ENCODE measurements at places on chromosomes 4 and X.

DNA sequence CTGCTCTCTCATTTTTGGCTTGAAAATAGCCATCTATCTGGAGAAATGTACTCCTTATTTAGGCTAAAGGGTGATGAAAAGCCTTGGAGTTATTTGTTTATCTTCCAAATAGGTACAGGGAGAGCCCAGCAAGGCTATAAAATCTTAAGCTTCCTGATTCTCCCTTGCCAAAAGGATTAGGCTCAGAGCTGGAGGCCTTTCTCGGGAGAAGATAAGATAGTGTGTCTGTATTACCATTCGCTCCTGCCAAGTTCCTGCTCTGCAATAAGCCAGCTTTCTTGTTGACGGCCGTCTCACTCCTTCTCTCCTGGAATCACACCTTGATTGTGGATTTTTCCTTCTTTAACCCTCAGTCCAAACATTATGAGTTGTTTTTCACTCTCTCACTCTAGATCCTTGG is 171.8 kb upstream of the TTC29 start:
- DNase-seq = peak; percentile 66

DNA sequence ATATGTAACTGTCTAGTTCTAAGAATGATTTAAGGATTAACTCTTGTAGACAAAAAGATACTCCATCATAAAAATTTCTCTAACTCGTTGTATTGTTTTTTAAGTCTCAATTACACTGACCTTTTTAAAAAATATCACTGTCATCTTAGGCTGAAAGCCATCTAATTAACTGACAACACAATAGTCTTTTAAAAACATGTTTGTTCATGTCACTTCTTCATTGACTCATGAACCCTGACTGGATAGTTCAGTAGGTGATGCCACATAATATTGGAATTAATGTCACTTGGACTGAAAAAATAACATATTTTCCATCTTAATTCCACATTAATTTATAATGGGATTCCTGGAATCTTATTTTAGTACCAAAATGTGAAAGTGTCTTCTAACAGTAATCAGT is 179.3 kb downstream of the ADGRL3 start:
- DNase-seq = no peak

DNA sequence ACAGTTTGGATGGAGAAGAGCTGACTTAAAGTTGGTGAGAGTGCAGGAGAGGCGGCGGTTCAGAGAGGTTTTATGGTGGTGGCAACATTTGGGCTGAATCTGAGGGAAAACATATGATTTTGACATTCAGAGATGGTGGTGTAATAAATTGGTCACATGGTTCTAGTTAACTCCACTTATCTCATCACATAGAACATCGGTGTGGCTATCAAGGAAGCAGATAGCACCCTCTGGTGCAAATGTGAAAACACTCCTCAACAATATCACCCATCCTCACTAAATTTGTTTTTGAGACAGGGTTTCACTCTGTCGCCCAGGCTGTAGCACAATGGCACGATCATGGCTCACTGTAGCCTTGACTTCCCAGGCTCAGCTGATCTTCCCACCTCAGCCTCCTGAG is 28.8 kb downstream of the SUPT20HL2 start:
- no peak for DNase-seq

GRCh38 chr4:88865466-88865865 is 167.8 kb upstream of the NAP1L5 start:
- no peak for DNase-seq

DNA sequence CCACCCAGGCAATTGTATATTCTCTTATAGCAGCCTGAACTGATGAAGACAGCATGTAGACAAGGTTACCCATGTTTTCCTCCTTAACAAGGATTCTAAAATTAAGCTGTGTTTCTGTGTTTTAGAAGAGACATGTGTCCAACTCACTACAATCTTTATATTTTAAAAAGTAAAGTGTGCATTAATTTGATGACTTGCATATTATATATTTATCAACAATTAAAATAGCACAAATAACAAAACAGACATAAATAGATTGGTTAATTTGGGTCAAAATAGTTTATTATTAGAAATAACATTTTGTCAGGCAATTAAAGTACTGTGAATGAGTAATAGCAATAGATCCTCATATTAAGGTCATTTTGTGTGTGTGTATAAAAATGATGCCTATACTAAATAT is 357.1 kb downstream of the PDGFC start:
- no peak for DNase-seq

GRCh38 chr4:129109965-129110824 is 14.2 kb downstream of the C4orf33 start:
- no peak for DNase-seq

DNA sequence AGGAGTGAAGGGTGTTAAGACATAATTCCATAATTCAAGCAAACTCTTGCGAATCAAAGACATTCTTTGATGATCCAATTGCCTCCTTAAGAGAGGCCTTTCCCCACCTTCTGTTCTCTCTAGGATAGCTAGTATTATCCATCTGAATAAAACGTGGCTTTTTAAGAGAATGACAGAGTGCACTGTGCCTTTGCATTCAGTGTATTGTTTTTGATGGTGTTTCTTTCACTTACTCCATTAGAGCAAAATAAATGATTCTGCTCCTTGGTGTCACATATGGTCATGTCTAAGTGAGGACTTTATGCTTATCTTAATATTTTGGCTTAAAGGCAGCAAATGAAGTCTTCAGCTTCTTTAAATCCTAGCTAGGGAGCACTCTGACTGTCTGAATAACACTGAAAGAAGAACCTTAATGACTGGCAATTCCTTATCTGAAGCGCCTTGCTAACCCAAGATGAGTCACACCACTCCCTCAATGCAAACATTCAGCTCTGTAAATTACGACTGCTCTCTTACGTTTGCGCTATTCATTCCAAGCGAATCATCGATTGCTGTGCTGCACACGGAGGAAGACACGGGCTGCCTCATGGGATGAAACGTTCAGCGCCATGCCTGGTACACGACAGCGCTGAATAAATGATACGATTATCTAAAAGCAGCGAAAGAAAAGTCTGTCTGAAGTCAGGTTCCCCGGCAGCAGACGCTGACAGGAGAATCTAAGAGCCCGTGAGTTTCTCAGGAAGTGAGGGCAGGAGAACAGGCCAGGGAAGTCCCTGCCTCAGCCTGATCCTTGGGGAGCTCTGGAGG is 35.1 kb upstream of the GEMIN8 start:
- DNase-seq = peak; percentile 68

GRCh38 chrX:110181459-110182137 is 136.3 kb downstream of the AMMECR1 start:
- no peak for DNase-seq

DNA sequence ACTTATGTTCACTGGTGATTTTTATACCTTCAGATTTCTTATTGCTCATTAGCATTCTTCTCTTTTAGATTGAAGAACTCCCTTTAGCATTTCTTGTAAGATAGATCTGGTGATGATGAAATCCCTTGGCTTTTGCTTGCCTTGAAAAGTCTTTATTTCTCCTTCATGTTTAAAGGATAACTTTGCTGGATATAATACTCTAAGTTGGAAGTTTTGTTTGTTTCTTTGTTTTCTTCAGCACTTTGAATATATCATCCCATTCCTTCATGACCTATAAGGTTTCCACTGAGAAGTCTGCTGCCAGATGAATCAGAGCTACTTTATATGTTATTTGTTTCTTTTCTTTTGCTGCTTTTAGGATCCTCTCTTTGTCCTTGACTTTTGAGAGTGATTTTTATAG is 18.5 kb downstream of the CC2D2A start:
- peak; percentile 14 for DNase-seq

- no peak for DNase-seq
Measured at GRCh38 chr4:22522206-22522605, 6.3 kb upstream of the ADGRA3 start.

- peak; percentile 62 for DNase-seq
Measured at GRCh38 chrX:154546354-154547244, at the start of gene G6PD. TSS of gene G6PD (minus strand) at chrX:154546846. CDS start at chrX:154546155, 691 bp downstream.

GRCh38 chr4:105586638-105587328 is 34.4 kb downstream of the ARHGEF38 start:
- DNase-seq = no peak

DNA sequence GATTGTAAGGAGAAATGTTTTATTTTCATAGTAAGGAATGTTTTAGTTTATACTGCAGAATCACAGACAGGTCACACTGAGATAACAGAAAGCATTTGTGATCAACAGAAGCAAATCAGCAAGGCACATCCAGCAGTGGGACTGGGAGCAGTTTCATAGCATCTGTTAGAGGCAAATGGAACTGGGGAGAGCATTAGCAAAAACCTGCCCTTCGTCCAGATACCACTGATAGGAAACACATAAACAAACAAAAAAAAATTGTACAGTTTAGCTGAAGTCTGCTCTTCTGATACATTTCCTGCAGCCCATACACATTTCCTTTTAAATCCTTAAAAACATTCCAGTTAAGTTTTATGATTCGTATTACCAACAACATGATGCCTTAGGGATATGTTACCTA is 374.3 kb downstream of the PCDH7 start:
- no peak for DNase-seq

DNA sequence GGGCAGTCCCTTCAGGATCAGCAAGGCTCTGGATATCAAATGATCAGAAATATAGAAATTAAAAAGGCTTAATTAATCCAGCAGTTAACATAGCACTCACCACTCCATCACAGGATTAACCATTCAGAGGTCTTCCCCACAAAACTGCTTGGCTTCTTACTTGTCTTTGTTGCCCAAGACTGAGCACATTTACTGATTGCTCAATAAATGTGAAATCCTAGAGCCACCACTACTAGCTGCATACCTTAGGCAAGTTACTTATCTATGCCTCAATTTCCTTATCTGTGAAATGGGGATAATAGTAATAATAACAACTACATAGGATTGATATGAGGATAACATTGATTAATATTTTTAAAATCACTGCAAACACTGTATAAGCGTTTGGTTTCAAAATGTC is 124.2 kb downstream of the ARHGAP6 start:
- peak; percentile 33 for DNase-seq

GRCh38 chrX:139766545-139766983 is 58.6 kb upstream of the MCF2 start:
- no peak for DNase-seq

DNA sequence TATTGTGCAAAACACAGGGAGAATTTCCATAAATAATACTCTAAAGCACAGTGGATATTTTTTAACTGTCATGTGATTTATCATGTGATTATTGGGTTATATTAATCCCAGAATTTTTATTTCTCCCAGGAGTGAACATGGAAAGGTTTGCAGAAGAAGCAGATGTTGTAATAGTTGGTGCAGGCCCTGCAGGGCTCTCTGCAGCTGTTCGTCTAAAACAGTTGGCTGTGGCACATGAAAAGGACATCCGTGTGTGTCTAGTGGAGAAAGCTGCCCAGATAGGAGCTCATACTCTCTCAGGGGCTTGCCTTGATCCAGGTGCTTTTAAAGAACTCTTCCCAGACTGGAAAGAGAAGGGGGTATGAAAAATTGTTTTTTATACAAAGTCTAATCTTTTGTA is 10.0 kb downstream of the ETFDH start:
- DNase-seq = no peak

DNA sequence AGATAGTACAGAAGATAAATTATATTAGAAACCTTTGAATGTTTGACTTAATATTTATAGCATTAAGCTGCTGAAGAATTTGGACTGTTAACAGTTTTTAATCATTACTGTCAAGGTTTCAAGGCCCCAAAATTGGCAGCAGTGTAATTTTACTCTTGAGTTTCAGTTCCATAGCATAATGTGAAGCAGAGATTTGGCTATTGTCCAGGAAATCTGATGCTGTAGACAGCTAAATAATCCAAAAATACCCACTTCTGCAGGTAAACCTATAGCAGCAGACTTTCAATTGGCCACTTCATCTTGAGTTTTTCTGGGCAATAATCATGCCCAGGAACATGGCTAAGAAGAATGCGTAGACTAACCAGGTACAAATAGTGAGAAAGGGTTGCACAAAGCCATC is 85.0 kb downstream of the RCHY1 start:
- DNase-seq = no peak

DNA sequence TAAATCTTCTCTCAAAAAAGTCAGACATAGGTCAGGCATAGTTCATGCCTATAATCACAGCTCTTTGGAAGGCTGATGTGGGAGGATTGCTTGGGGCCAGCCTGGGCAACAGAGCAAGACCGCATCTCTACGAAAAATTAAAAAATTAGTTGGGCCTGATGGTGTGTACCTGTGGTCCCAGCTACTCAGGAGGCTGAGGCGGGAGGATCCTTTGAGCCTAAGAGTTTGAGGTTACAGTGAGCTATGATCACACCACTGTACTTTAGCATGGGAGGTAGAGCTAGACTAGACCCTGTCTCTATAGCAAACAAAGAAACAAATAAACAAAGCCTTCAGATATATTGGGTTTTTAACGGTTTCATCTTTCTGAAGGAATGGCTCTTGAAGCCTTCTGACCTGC is 62.2 kb downstream of the DIPK2B start:
- DNase-seq = no peak

- no peak for DNase-seq
Measured at GRCh38 chr4:2886622-2887021, 43.0 kb downstream of the ADD1 start.

DNA sequence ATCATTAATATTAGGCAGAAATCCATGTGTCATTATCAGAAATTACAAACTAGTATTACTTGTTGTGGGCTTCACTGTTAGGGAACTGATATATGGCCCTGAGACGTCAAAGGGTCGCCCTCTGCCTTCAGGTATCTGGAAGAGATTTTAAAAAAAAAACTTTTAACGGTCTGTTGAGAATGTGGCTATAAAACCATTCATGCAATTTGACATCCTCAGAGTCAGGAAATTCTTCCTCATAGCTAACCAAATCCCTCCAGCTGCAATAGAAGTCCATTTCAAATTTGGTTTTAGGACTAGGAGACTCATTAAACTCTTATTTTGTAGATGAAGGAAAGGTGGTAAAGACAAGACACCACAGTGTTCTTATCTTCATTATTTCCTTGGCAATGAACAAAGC is 194.2 kb upstream of the NOCT start:
- DNase-seq = no peak

GRCh38 chrX:150736475-150736874 is 43.3 kb downstream of the MTMR1 start:
- DNase-seq = no peak

DNA sequence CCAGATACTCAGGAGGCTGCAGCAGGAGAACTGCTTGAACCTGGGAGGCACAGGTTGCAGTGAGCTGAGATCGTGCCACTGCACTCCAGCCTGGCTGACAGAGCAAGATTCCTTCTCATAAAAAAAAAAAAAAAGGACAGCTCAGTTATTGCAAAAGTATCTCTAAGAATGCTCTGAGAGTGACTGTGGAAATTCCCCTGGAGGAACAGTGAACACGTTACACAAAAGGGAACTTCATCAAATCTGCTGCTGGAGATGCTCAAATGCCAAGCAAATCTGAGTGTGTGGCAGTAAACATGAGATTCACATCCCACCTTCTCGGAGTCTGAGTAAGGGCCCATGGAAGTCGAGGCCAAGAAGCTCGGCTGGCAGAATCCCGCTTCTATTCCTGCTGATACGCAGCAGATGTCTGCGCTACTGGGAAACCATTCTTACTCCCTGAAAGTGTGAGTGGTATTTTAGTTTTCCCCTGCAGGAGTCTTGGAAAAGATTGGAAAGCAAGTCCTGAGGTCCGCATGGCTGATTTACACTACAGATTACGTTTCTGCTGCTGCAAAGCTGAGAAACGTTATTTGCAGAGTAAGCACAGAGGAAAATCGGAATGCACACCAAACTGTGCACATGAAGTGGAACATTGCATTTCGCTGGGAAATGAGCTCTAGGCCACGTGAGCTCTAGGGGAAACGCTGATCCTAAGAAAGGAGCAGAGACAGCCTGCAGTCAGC is 162.9 kb downstream of the NSUN7 start:
- DNase-seq = peak; percentile 48
